ENCODE measurements at places on chromosomes 2 and 18.

- no peak for DNase-seq
Observed at GRCh38 chr18:75087119-75088020, 121.6 kb downstream of the PTGR3 start.

DNA sequence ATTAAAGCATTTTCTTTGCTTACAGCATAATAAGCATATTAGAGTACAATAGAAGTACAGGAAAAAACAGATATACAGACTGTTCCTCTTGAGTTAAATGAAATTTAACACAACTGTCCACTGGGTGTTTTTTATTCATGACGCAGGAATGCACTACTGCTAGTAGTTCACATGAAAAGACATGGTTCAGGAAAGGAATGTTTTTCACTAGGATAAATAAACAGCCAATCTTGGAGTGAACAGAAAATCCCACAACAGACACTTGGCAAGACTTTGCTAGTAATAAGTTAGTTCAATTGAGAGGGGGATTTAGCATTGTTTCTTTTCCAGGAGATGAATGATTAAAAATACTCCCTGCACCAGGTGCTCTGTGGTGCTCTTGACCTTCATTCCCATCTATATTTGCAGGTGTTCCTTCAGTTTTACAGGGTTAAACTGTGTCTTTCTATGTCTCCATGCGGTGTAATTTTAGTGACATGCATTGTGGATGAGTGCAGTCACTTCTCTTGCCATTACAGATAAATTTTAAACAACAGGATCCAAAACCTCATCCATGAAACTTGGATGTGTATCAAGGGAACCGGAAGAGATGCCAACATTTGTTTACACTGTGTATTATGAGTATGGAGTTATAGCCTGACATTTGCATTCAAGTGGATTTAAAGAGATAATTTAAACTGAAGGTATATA lies 796.6 kb downstream of the DSC3 start:
- no peak for DNase-seq

- DNase-seq: no peak
Observed at GRCh38 chr2:149148194-149149006, 109.9 kb downstream of the LYPD6B start.

DNA sequence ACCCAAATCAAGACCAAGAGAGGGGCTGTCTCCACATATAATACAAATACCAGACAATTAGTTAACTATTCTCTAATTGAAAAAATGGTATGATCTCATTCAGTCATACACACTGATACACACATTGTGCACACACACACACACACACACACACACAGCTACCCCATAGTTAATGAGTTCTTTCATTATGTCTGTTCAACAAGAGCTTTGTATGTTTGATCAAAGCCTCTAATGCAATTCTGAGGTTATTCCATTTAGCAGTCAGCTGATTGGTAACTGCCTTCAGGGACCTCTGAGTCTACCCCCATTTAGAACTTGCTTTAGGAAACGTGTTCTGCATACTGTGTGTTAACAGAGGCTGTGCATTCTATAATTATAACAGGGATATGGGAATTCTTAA lies 741.4 kb upstream of the LRRTM4 start:
- no peak for DNase-seq

GRCh38 chr2:128612628-128613027 lies 294.0 kb upstream of the HS6ST1 start:
- no peak for DNase-seq
